ENCODE measurements at places on chromosomes 16 and 17.

DNA sequence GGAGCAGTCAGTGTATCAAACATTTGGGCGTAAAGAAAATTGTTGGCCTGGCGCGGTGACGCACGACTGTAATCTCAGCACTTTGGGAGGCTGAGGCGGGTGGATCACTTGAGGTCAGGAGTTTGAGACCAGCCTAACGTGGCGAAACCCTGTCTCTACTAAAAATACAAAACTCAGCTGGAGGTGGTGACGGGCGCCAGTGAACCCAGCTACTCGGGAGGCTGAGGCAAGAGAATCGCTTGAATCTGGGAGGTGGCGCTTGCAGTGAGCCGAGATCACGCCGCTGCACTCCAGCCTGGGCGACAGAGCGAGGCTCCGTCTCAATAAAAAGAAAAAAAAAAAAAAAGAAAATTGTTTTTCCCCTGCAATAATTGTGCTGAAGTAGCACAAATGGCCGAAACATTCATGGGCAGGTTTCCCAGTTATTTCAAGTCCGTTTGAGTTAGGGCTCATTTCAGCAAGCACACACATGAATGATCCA lies 1.4 kb downstream of the GCSH start:
- H3K4me3 ChIP-seq, result peak overlapping the region; percentile 72
- peaks cover 14% of the 10 kb centered on the region for H3K4me1 ChIP-seq
- no peaks in the 10 kb centered on the region for H3K27me3 ChIP-seq
- DNase-seq, result no peak

DNA sequence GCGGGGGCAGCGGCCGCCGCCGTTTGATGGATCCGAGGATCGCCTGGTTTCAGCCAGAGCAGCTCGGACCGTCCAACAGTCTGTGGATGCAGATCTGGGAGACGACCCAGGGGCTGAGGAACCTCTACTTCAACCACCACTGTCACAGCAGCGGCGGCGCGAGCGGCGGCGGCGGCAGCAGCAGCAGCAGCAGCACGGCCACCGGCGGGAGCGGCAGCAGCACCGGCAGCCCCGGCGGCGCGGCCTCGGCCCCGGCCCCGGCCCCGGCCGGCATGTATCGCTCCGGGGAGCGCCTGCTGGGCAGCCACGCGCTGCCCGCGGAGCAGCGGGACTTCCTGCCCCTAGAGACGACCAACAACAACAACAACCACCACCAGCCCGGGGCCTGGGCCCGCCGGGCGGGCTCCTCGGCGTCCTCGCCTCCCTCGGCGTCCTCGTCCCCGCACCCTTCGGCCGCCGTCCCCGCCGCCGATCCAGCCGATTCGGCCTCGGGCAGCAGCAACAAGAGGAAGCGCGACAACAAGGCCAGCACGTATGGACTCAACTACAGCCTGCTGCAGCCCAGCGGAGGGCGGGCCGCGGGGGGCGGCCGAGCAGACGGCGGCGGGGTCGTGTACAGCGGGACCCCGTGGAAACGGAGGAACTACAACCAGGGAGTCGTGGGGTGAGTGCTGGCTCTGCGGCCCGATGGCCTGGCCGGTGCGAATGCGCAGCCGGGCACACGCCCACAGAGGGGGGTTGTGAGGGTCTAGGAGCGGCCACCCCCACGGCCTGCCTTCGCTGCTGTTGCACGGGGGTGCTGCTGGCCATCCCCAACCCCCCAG lies 702 bp downstream of the TENT4B start:
- DNase-seq, result peak; percentile 34
- H3K36me3 ChIP-seq, result no peaks in the 10 kb centered on the region
- H3K4me1 ChIP-seq, result peaks cover 19% of the 10 kb centered on the region
- H3K27me3 ChIP-seq, result no peaks in the 10 kb centered on the region
- no peak overlapping the region for H3K27ac ChIP-seq

GRCh38 chr17:73043686-73044581 lies 48.6 kb downstream of the SLC39A11 start:
- no peak overlapping the region for H3K27ac ChIP-seq
- H3K36me3 ChIP-seq, result no peaks in the 10 kb centered on the region
- H3K27me3 ChIP-seq, result no peaks in the 10 kb centered on the region
- no peak overlapping the region for H3K4me3 ChIP-seq

DNA sequence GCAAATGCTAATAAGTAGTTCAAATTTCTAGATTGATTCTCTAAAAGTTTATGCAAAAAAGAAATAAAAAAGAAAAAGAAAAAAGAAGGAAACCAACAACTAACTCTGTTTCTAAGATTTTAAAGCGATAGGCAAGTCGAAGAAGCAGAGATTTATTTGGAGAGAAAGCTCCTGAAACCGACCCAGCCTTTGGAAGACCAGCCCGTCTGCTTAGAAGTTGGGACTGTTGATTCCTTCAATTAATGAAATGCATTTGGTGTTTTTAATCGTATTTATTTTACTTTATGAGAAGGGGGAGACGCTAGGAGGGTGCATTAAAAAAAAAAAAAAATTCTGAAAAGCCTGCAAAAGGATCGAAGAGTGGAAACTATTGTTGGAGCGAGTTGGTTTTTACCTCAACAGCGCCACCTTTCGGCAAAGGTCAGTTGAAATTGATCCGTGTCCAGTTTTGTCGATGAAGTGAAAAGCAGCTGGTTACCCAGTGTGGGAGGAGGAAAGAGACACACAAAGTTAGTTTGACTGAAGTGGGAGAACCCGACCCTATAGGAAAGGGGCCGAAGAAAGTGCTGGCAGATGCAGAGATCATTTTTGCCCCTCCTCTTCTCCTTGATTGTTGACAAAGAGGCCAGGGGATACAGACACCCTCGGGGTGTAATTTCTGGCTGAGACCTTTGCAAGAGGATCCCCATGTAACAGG lies 1.5 kb upstream of the MAF start:
- H3K4me3 ChIP-seq, result peak overlapping the region; percentile 74
- no peaks in the 10 kb centered on the region for H3K27me3 ChIP-seq

- H3K27ac ChIP-seq, result no peak overlapping the region
- H3K27me3 ChIP-seq, result no peaks in the 10 kb centered on the region
- no peak overlapping the region for H3K4me3 ChIP-seq
- H3K36me3 ChIP-seq, result no peaks in the 10 kb centered on the region
These were observed 44.8 kb downstream of the UTP18 start for GRCh38 chr17:51305182-51305581.

Measured in heart left ventricle (tissue), 16 donors.